ENCODE measurements at places on chromosomes 1 and 21.

DNA sequence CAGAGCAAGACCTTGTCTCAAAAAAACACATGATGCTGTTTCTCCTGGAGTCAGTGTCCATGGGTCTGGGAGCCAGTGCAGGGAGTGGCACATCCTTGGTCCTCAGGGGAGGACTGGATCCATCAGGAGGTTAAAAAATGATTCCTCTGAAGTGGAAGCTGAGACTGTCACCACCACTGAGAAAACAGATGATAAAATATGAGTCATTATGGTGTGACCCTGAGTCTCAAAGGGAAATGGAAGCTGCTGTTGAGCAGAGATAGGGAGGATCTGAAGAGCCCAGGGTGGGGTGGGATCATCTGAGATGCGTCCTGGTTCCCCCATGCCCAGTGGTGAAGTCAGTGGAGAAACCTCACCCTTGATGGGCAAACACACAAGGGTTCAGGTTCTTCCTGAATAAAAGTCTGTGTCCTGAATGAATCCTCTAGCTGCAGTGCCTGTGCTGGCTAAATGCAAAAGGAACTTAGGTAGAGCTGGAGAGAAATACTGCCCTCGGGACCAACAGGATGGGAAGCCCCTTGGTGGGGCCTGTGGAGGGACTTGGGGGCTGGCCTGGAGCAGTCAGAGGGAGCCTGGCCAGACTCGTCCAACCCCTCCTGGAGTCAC lies 61.6 kb upstream of the TENT5B start:
- no peak for DNase-seq

DNA sequence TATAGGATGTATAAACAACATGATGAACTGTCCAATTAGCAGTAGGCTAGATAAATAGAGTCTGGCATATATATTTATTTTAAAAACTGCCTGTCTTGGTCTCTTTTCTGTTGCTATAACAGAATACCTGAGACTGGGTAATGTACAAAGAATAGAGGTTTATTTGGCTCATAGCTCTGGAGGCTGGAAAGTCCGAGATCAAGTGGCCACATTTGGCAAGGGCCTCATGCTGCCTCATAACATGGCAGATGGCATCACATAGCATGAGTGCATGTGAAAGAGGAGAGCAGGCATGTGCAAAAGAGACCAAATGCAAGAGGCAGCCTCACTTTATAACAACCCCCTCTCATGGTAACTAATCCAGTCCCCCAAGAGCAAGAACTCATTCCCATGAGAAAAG lies 6.0 kb downstream of the STYXL2 start:
- no peak for DNase-seq

DNA sequence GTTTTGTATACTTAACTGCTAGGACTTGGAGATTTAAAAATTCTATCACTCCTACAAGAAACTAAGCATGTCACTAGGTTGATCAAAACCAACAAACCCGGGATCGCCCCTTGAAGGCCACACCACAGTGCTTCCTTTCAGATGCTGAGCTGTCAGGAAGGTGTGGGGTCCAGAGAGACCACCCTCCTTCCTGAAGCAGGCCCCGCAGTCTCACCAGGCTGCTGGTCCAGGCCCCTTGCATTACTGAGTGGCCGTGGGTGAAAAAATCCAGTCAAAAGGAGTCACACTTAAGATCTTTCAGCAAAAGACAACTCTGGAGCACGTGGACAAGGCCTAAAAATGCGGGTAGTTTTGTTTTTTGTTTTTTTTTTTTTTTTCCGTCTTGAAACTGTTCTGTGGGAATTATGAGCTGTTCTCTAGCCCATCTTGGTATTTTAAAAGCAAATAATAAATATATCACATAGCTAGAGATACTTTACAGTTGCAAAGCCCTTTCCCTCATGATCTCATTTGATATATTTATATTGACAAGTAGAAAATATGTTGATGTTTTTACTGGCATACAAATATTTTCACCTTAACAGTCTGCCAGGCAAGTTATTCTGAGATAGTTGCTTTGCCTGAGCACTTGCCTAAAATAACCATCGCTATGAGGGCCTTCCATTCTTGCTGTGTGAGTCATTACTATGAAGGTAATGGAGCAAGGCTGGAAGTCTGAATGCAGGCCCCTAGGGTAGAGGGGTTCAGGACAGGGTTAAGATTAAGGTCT lies 73.1 kb upstream of the EDEM3 start:
- DNase-seq: no peak

DNA sequence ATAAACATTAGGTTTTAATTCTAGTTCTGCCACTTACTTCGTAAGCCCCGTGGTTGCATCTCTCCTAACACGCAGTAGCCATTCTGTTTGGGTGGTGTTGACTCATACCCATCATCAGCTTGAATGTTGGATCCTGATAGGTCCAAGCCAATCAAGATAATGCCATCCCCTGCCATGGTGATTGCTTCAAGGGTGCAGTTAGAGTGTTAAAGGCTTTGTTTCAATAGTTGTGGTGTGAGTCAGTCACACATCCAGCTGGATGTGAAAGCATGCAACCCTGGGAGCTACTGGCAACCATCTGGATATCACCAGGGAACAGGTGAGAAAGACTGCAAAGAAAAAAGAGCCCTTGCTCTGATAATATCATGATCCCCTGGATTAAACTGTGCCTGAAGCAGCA lies 69.1 kb downstream of the OMA1 start:
- DNase-seq: no peak

DNA sequence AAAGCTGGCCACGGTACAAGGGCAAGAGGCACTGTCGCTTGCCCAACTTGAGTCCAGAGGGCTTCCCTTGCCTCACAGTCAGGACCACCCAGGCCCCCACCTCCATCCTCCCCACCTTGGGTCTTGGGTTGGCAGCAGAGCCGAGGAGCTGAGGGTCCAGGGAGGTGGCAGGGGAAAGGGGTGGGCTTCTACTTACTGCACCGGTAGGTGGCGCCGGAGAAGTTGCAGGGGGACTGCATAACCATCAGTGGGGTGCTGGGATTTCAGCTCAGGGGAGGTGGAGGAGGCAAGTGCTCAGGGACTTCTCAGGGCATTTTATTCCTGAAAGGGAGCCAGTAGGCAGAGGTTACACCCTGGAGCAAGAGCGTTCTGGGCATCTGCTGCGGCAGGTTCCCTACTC lies 44.0 kb downstream of the TRIM62 start:
- no peak for DNase-seq

DNA sequence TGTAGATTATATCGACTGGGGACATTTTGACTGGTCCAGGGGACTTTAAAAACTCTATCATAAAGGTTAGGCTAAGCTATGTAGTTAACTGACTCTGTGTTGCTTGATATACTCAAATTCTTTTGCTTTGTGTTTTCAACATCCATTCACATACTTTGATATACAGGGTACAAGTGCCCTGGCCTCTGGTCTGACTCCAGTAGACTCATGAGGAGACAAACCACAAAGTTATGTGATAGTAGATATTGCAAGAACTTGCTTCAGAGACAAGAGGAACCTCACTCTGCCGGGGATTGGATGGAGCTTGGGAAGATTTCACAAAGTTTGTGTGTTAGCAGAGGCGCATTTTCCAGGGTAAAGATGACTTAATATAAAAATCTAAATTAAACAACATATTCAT lies 1.3 kb downstream of the GORAB start:
- no peak for DNase-seq

GRCh38 chr1:26616881-26617280 lies 78.9 kb upstream of the ARID1A start:
- no peak for DNase-seq

GRCh38 chr1:188249811-188250210 lies 1421.1 kb downstream of the PLA2G4A start:
- no peak for DNase-seq

DNA sequence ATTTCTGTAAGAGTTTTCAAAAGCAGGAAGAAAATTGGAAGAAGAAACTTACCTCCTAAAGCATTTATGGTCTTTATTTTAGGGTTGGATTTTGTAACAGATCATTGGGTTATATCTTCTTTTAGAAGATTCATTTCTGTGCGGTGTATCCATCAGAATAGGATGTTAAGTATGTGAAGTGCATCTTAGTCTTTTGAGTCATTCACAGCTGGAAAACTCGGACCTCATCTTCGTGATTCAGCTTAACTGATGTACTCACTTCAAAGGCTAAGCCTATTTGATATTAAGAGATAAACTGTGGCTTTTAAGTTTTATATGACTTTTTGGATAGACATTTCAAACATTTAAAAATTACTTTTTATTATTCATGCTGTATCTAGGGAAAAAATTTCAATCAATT lies 56.3 kb downstream of the GIPC2 start:
- no peak for DNase-seq

DNA sequence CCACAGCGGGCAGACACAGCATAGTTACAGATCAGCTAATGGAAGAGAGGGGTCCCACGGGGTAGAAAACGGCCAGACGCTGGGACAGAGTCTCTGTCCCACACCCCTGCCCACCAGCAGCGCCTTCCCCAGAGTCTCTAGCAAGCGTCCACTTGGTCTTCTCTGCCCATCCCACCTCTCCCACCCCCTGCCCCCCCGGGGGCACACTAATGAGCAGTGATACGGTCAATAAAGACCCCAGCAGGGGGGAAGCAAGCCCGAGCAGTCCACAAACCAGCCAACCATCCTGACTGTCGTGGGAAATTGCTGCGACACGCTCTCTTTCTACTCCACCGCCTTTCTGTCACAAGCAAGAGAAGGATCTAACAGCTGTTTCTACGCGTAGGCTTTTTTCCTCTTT lies 374.7 kb downstream of the NPHP4 start:
- no peak for DNase-seq

- DNase-seq: no peak
These were observed 2.8 kb downstream of the MYCL start for GRCh38 chr1:39898648-39899603.

DNA sequence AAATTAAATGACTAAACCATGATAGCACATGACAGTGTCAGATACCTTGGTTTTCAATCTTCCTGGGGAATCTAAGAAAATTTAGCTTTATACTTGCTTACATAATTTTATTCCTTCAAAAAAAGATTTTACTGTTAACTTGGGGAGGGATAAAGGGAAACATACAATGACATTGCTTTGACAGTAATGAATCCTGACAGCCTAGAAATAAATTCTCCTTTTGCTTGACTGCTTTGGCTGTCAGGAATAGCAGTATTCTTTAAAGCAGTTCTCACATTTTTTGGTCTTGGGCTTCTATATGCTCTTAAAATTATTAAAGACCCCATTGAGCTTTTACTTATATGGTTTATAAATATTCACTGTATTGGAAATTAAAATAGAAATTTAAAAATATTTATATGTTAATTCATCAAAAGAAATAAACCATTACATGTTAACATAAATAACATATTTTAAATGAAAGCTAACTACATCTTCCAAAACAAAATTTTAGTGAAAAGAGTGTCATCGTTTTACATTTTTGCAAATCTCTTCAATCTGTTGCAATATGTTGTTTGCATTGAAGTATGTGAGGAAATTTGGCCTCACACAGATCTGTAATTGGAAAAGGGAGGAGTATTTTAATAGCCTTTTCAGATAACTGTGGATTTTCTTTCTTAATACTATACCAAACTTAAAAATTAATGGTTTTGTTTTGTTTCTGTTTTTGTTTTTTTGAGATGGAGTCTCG lies 16.1 kb downstream of the EPHX4 start:
- no peak for DNase-seq

DNA sequence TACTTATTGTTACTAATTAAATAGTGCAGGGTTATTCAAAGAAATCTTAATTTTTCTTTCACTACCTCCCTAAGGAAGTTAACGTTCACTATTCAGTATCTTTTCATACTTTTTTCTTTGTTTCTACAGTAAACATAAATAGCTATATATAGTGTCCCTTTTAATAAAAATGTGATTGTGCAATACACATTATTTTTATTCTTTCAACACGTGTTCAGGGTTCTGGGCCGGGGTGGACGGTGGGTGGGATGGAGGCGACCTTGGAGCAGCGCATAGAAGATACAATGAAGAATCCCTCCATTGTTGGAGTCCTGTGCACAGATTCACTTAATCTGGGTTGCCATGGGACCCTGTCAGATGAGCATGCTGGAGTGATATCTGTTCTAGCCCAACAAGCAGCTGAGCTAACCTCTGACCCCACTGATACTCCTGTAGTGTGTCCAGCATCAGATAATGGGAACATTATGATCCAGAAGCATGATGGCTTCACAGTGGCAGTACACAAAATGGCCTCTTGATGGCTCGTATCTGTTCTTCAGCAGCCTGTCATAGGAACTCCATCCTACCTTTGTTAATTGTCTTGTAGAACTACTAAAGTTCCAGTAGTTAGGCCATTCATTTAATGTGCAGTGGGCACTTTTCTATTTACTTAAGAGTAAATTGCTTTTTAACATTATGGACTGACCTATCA lies 155.9 kb upstream of the L1TD1 start:
- DNase-seq: no peak

- DNase-seq: no peak
These were observed 5.4 kb downstream of the PLA2G5 start for GRCh38 chr1:20075345-20075744.

DNA sequence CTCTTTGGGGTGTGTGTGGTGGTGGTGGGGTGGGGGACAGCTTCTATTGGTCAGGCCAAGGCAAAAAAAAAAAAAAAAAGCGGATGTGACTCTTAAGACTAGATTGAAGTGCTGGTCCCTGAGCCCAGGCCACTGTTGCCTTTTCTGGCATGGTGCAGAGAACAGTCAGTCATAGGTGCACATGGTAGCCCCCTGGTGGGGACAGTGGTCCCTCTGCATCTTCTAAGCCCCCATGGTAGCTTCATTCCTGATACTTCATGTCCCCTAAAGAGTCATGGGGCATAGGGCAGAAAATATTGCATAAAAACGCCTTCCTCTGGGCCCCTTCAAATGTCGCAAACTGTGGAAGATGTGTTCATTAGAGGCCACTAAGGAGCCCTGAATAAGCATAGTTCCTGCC lies 371.8 kb downstream of the NPHP4 start:
- no peak for DNase-seq

DNA sequence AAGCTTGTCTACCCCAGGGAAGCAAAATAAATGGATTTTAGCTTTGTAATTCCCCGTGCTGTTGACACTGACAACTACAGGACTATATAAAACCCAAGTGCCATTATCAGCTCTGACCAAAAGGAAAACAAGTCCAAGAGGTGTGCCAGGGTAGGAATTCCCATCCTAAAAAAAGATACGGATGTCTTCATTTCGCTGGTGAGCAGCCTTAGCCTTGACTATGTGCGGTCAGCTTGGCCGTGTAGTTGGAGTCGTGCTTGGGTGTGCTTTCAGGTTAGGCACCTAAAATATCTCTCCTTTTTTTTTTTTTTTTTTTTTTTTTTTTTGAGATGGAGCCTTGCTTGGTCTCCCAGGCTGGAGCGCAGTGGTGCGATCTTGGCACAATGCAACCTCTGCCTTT lies 28.9 kb upstream of the ACTN2 start:
- DNase-seq: no peak

Data from stimulated activated CD8-positive, alpha-beta memory T cell treated with anti-CD3 and anti-CD28 coated beads, Interleukin-4, amount 100 ng/mL, for 1 hour (primary cell).